Left cardiac atrium (tissue), 4 donors: ENCODE measurements at places on chromosomes 13 and 19.
A peak's percentile ranks its signal among the peaks of the same experiment; 100 is the strongest.

GRCh38 chr19:410243-410781 is 1.4 kb upstream of the C2CD4C start:
- DNase-seq: no peak

DNA sequence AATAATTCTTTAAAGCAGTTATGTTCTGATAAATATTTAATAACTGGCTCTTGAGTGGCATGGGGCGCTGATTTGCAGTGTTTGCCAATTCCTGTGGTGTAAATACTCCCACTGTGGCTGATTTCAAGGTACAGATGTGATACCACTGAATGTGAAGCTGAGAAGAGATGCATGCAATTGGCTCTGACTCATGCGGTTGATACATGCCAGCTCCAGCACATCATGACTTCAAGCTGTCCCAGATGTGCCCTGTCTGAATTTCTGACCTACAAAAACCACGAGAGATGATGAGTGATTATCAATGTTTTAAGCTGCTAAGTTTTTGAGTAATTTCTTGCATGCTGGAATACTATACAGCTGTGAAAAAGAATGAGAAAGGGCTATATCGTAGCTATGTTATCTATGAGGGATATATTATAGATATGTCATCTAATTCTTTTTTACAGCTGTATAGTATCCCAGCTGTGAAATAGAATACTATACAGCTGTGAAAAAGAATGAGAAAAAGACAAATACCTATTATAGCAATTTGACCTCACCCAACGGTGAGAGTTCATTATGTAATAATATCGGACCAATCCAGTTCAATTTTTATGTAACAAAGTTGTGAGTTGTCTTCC is 7.6 kb upstream of the ACSBG2 start:
- no peak for DNase-seq

DNA sequence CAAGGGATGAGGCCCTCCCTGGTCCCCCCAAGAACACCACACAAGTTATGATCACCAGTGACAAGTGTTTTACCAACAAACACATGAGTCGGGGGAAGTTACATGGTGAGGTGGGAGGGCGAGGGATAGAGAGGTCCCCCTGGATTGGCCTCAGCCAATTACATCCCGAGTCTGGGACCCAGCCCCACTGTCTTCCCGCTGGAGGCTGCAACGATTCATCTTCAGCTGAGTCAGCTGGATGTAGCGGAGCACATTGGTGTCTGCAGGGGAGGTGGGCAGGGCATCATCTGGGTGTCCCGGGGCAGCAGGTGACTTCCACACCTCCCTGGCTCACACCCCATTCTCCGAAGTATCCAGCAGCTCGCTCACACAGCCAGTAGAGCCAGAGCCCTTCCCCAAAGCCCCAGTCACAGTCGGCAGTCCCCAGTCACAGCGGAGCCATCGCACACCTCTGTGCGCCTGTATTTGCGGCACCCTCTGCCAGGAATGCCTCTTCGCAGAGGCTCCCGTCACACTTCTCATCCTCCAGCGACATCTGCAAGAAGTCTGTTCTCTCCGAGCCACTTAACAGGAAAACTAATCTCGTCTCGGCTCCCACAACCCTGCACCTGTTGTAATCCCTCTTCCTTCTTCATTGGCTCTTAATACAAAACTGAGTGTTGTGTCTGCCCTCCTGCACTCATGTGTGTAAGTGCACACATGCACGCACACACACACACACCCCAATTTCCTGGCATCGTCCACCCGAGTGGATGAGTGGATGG is 2.0 kb downstream of the TTC9B start:
- DNase-seq: no peak

GRCh38 chr19:51681286-51681941 is 11.7 kb upstream of the SPACA6 start:
- no peak for DNase-seq

GRCh38 chr19:4267101-4267900 is 11.8 kb upstream of the SHD start:
- DNase-seq: peak; percentile 43

GRCh38 chr13:47826471-47826870 is 174.6 kb downstream of the SUCLA2 start:
- DNase-seq: no peak

DNA sequence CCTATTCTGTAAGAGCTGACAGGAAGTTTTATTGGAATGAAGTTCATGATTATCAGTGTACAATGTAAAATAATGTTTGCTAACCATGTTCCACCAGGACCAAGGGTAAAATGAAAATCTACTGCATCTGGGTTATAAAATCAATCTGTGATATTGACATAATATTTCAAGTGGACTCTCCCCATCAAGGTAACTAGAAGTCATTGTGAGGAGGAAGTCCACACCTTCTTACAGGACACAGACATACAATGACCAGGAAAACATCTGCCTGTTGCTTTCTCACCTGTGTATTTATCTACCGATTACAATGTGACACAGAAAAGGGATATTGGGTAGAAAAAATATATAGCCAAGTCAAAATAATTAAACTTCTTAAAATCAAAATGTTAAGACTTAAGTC is 140.7 kb upstream of the RFC3 start:
- DNase-seq: no peak

- no peak for DNase-seq
These were observed 8.5 kb downstream of the MOB3A start for GRCh38 chr19:2087621-2088100.

DNA sequence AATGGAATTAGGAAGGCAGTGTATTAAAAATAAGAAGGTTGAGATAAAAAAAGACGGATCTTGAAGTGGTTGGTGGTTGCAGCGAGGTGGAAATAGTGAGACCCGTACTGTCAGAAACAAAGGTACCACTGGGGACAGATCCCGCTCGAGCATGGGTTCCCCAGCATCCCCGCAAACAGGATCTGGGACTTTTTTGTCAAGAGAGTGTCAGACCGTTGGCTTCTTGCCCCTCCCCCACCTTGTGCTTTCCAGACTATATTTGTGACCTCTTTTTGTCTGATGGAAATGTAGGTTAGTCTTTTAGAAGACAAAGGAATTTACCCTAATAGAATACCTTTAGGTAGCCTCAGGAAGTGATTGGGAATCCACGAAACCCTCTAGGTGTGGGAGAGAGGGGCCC is 4.2 kb downstream of the GATAD2A start:
- DNase-seq: no peak

- DNase-seq: no peak
These were observed 110.3 kb downstream of the GGACT start for GRCh38 chr13:100478107-100478809.
